ENCODE measurements at places on chromosomes 12 and 14.

GRCh38 chr12:89927226-89927698 lies 218.6 kb upstream of the ATP2B1 start:
- DNase-seq = no peak

GRCh38 chr12:78118486-78118885 lies 287.8 kb downstream of the NAV3 start:
- no peak for DNase-seq

GRCh38 chr12:40647651-40648050 lies 44.6 kb upstream of the CNTN1 start:
- peak; percentile 37 for DNase-seq

DNA sequence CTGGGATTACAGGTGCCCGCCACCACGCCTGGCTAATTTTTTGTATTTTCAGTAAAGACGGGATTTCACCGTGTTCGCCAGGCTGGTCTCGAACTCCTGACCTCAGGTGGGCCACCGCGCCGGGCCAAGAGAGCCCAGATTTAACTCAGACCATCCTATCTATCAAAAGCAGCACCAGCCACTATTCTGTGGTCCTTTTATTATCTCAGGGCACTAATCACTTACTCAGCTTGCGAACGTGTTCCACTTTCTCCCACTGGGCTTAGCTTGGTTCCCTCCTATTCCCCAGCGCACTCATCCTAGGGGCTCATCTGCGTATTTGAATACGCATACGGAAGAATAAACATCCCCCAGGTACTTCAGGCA lies 16.2 kb upstream of the AACS start:
- DNase-seq = no peak

DNA sequence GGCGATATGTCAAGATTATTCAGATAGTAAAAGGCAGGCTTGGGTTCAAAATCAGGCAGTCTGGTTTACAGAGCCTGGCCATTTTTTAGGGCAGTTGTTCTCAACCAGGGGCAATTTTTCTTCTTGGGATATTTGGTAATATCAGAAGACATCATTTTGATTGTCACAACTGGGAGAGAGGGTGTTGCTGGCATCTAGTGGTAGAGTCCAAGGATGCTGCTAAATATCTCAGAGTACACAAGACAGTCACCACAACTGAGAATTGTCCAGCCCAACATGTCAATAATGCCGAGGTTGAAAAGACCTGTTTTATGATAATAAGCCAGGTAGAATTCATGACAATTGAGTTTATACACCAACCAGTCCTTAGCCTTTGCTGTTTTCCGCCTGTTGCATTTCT lies 733.9 kb downstream of the NRXN3 start:
- no peak for DNase-seq

- no peak for DNase-seq
Observed at GRCh38 chr14:75969891-75970290, 11.9 kb downstream of the TGFB3 start.

DNA sequence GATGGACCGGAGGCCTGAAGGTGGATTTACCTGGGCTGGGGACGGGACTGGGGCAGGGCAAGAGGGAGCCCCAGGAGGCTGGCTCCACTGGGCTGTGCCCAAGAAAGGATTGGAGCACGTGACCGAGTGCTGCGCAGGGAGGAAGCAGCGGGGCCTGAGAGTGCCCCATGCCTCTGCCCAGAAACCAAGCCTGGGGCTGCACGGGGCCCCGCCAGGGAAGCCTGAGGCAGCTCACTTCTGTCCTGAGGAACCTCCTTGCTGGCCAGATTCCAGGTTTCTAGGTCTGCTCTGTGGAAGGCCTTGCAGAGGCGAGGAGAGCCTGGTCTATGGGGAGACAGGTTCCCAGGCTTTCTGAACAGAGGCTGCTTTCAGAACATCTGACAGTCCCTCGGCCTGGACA lies 10.4 kb downstream of the NGB start:
- no peak for DNase-seq

DNA sequence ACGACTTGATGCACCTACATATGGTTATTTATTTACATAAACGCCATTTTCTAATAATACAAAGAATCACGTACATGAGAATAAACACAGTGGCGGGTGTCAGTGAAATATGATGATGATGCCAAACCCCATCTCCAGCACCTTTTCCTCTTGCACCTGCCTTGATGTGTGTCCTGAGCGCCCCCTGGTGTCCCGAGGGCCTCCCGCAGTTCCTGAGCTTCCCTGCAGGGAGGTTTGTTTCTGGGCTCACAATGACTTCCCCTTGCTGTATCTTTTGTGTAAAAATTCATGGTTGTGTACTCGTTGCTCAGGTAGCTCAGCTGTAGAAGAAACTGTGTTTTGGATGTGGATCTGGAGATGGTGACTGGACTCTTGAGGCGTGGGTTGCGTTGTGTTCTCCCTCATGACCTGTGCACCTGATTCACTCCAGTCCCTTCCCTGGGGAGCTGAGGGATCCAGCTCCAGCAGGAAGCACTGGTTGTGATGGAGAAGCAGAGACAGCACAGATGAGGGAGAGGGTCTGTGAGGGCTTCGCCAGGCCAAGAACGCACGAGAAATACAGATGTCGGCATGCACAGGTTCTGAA lies 1037.8 kb downstream of the TMEM121 start:
- DNase-seq = no peak

DNA sequence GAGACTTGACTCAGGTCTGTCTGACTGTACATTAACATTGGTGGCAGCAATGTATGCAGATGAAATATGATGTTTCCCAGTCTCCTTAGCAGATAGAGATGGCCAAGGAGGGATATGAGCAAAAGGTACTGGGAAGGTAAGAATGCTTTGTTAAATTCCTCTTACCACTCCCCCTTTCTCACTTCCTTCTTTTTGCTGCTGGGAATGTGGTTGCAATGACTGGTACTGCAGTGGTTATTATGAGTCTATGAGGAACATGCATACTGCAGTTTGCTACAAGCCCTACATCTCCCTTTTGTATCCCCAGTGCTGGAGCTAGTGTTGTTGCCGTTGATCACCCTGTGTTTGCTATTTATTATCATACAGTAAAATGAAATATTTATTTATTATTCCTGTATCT lies 35.9 kb downstream of the ALDH1L2 start:
- DNase-seq = no peak

DNA sequence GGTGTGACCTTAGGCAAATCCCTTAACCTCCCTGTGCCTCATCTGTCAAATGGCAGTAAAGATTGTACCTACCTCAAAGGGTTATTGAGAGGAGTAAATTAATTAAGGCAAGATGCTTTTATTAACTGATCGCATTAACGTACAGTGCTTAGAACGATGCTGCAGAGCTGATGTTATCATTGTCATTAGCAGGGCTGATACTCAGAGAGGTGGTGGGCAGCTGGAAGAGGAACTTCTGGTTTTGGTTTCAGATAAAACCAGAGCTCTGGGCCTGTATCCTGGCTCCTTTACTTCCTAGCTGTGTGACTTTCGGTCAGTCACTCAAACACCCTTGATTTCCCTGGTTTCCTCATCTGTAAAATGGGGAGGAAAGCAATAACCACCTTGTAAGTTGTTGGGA lies 55.1 kb downstream of the CALM1 start:
- no peak for DNase-seq
